NT2/D1 (cell line): ENCODE measurements at places on chromosomes 11 and 22.

GRCh38 chr22:32469799-32470212 is 4.8 kb upstream of the FBXO7 start:
- no peak for DNase-seq

GRCh38 chr11:11709447-11710239 is 87.8 kb upstream of the GALNT18 start:
- no peak for DNase-seq

DNA sequence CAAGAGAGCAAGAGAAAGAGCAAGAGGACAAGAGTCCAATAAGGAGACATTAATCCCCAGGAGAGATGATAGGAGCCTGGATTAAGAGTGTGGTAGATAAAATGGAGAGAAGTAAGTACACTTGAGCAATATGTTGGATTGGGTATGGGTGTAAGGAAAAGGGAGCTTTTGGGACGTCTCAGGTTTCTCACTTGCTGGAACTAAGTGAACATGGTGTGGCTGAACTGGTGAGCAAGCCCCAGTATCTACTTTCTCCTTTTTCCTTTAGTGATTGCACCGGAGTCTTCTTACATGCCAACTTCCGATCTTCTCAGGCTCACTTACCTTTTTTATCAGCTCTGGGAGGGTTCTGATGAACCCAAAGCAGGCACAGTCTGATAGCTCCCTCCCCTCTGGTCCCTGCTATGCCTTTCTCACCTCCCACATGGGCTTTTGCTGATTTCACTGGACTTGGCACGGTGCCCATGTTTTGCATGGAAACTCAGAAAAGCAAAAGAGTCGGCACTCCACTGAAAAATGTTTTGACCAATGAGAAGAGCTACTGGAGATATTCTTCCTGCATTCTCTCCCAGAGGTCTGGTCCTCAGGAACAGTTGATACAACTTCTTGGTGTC is 14.5 kb upstream of the APLNR start:
- DNase-seq: no peak

- no peak for DNase-seq
These were observed 10.8 kb upstream of the TPP1 start for GRCh38 chr11:6629892-6630631.

DNA sequence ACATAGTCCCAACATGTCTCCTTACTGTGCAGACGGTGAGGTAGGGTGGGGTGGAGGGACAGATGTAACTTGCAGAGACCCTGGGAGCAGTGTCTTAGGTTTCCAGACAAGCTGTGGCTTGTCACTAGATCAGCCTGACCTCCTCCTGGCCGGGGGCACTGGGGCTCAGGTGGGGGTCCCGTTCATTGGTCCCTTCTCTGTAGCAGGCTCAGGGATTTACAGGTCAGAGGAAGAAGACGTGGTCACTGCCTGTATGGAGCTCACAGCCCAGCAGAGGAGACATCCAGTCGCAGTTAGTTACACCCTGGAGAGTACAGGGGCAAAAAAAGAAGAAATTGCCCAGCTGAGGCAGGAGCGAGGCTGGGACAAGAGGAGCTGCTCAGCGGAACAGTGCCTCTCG is 22.0 kb upstream of the TUB start:
- DNase-seq: no peak

DNA sequence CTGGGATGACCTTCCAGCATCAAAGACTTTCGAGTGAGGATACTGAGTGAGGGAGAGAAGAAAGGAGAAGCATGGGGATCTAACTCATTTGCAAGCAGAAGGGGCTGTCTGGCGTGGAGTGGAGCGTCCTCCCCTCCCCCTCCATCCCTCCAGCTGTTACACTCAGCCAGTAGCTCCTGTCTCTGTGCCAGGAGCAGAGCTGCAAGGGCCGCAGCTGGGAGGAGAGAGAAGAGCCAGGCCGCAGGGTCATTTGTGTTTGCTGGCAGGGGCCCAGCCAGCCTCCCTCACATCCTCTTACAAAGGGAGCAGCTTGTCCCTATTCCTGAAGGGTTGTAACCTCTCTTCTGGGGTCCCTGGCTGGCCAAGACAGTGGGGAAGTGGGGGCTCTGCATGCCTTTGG is 57.9 kb downstream of the NECTIN1 start:
- DNase-seq: no peak
